Spleen (tissue), 13 donors: ENCODE measurements at places on chromosomes 11 and 22. TPM values are rescaled to one million over a fixed set of nuclear protein-coding genes. Genes with fewer than 3 reads are reported as not detected.

DNA sequence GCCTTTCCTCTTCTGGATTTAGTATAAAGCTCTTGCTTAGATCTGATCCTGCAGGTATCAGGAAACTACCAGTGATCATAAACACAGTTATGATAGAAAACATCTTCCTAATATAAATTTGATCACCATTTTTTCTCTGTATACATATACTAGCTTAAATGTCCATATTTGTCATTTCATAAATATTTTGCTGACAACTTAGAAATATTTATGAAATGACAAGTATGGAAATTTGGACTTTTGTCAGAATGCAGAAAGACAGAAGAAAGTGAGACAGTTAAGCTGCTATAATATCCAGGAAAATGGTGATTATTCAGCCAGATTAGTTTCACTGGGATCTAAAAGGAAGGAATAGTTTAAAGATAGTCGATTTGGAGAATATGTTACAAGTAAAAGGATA, 22.8 kb upstream of the TRIM21 start:
- no peaks in the 10 kb centered on the region for H3K36me3 ChIP-seq
- H3K4me1 ChIP-seq = no peaks in the 10 kb centered on the region
- no peak overlapping the region for H3K4me3 ChIP-seq
- DNase-seq = no peak
- H3K27ac ChIP-seq = no peak overlapping the region

Gene CCDC87
- polyA plus RNA-seq = 0.04 TPM

Gene SLN
- 0.09 TPM for polyA plus RNA-seq

Gene ANGPTL5
- polyA plus RNA-seq = not detected

DNA sequence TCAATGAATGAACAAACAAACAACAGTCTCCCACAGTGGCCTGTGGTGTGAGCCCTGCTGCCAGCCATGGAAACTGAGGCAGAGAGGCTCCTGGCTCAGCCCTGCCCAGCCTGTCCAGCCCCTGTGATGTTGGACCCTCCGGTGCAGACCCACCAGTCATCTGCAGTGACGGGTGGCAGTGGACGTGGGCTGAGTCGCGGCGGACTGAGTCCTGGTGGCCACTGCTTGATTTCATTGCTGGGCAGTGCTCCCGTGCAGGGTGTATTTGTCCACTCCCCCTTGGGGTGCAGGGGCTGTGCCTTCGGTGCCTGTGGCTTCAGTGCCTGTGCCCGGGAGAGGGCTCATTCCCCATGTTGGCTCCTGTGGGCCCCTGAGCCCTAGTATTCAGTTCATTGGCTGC, 31.9 kb upstream of the MUC5AC start:
- no peak overlapping the region for H3K4me3 ChIP-seq
- no peak overlapping the region for H3K27ac ChIP-seq
- no peaks in the 10 kb centered on the region for H3K36me3 ChIP-seq
- no peaks in the 10 kb centered on the region for H3K4me1 ChIP-seq
- DNase-seq = no peak

DNA sequence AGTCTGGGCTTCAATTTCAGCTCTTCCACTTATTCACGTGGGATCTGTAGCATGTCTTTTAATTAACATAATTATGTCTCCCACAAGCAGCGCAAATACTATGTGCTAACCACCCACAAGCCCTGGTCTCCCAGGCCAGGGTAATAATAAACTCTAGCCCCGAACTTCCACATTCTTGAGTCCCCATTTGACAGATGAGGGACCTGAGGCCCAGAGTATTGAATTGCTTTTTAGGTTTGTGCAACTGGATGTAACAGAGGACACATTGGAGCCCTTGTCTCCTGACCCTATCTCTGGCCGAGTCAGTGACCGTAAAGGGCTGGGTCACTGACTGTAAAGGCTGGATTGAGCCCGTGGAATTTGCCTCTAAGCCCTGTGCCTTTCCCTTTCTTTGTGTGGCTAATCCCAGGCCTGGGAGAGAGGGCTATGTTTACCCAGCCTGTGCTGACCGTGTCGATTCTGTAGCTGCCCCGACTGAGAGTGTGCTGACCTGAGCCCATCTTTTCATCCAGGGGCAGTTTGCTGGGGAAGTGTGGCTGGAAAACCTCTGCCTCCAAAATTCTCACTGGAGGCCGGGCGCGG, 3.9 kb downstream of the CRYBB2 start:
- H3K36me3 ChIP-seq = no peaks in the 10 kb centered on the region
- H3K4me1 ChIP-seq = no peaks in the 10 kb centered on the region
- no peaks in the 10 kb centered on the region for H3K27me3 ChIP-seq
- H3K4me3 ChIP-seq = no peak overlapping the region
- DNase-seq = no peak

GRCh38 chr11:67600324-67601029, 6.3 kb upstream of the NDUFV1 start:
- no peaks in the 10 kb centered on the region for H3K36me3 ChIP-seq
- H3K27ac ChIP-seq = no peak overlapping the region
- peak; percentile 77 for DNase-seq
- no peaks in the 10 kb centered on the region for H3K27me3 ChIP-seq
- no peak overlapping the region for H3K4me3 ChIP-seq

- H3K36me3 ChIP-seq = no peaks in the 10 kb centered on the region
- H3K4me3 ChIP-seq = no peak overlapping the region
- H3K4me1 ChIP-seq = no peaks in the 10 kb centered on the region
- no peak for DNase-seq
Observed at GRCh38 chr11:132142554-132142953, 772.1 kb downstream of the NTM start.

- H3K27me3 ChIP-seq = no peaks in the 10 kb centered on the region
- H3K4me3 ChIP-seq = no peak overlapping the region
- no peak overlapping the region for H3K27ac ChIP-seq
- peaks cover 30% of the 10 kb centered on the region for H3K4me1 ChIP-seq
- DNase-seq = no peak
Observed at GRCh38 chr11:12287009-12287373, 90.4 kb upstream of the PARVA start.

DNA sequence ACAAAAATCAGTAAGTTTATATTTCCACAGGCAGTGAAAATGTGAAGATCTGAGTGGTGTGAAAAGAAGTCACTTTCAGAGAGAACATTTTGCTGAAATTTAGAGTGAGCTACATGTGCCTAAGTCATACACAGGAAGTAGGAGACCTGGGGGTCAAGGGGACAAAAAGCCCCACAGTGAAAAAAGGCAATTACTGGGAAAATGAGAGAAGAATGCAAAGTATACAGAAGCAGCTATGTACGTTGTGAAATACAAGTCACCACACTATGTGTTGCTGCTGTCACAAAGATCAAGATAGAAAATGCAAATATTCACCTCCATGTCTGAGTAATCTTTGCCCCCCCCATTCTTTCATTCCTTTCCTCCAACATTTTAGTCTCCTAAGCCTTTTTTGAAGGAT, 21.6 kb upstream of the SESN3 start:
- no peaks in the 10 kb centered on the region for H3K27me3 ChIP-seq
- H3K36me3 ChIP-seq = no peaks in the 10 kb centered on the region
- no peak for DNase-seq
- H3K27ac ChIP-seq = no peak overlapping the region
- H3K4me1 ChIP-seq = peaks cover 74% of the 10 kb centered on the region
- H3K4me3 ChIP-seq = no peak overlapping the region

GRCh38 chr11:1515082-1516060, 28.8 kb upstream of the MOB2 start:
- H3K4me1 ChIP-seq = peaks cover 32% of the 10 kb centered on the region
- DNase-seq = peak; percentile 93
- H3K27me3 ChIP-seq = no peaks in the 10 kb centered on the region
- H3K27ac ChIP-seq = no peak overlapping the region

GRCh38 chr11:73334384-73335203, 26.5 kb downstream of the ARHGEF17 start:
- H3K27me3 ChIP-seq = no peaks in the 10 kb centered on the region
- H3K27ac ChIP-seq = peak overlapping the region; percentile 63
- no peaks in the 10 kb centered on the region for H3K36me3 ChIP-seq
- no peak for DNase-seq
- H3K4me1 ChIP-seq = peaks cover 22% of the 10 kb centered on the region

DNA sequence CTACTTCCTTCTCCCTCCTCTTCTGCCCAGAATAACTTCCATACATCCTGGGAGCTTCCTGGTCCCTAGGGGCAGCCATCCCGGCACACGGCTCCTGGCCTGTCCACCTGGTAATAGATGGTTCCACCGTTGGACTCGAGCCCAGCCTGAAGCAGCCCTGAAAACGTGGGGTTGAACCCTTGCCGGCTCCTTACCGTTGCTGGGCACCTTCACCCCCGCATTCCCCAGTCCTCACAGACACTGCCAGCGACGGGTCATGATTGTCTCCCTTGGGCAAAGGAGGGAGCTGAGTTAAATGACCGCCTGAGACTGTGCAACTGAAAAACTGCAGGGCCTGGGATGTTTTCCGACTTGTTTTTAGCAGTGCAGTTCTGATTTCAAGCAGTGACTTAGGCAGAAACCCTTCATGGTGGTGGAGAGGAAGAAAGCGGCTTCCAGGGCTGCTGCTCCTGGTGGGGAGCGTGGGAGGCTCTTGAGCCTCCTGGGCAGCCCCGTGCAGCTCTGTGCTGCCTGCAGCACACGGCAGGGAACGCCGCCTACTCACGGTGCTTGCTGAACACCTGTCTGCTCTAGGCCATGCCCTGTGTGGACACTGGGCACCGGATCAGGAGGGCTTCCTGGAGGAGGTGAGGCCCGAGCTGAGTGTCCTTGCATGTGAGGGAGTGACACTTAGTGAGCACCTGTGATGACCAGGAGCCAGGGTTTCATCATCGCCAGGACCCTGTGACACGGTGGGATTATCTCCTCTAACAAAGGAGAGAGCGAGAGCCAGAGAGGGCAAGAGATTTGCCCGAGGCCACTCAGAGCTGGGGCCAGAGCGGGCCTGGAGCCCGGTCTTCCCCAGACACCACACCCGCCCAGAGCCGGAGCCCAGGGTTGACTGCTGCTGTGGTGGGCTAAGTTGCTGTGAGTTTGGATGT, 77.4 kb downstream of the FBLN1 start:
- no peak overlapping the region for H3K4me3 ChIP-seq
- DNase-seq = peak; percentile 57
- H3K27me3 ChIP-seq = peaks cover 42% of the 10 kb centered on the region
- H3K36me3 ChIP-seq = no peaks in the 10 kb centered on the region
- peaks cover 23% of the 10 kb centered on the region for H3K4me1 ChIP-seq
- H3K27ac ChIP-seq = no peak overlapping the region

DNA sequence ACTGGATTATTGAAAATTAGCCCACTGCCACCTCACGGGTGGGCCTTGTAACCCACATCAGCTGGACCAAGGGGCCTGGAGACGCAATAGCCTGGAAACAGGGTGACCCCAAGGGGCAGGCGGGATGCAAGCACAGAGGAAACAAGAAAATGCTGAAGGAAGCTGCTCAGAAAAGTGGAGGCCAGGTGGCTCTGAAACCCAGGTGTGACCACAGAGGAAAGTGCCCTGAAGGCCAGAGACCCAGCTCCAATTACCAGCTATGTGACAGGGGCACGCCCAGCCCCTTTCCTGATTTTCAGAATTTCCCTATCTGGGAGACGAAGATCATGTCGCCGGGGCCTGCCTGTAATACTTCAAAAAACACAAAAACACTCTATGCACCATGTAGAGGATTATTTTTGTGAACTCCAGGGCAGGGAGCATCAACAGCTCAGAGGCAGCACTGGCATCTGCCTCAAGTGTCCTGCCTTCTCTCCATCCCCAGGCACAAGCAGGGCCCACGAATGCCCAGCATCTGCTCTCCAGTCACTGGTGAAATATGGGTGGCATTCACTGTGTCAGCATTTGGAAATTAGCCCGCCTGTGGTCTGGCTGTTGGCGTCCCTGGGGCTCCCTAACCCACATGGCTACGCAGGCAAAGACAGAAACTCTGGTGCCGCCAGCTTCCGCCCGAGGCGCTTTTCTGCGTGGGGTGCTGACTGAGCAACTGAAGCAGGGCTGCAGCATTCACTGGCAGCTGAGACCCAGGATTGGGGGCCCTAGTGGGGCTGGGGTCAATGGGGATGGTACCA, 6.3 kb downstream of the KCNJ1 start:
- no peaks in the 10 kb centered on the region for H3K27me3 ChIP-seq
- no peak overlapping the region for H3K27ac ChIP-seq
- no peak overlapping the region for H3K4me3 ChIP-seq

Gene SLC22A6
- not detected for polyA plus RNA-seq

Gene EXPH5
- 0.05 TPM for polyA plus RNA-seq
